ENCODE measurements at places on chromosomes 13 and 19.

DNA sequence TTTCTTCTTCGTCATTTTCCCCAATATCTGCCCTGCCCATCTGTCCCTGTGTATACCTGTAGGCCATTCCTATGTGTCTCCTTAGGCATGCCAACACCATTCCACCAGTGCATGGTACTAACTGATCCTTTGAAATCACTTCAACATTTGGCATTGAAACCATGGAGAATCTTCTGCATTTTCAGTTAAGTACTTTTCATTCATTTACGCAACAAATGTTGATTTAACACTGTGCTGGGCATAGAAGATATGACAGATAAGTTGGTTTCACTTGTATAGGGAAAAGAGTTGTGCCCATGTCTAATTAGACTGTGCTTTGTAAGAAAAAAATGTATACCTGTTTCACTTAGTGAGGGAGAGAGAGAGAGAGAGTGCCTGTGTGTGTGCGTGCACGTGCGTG lies 77.9 kb upstream of the FLT1 start:
- no peak for DNase-seq

DNA sequence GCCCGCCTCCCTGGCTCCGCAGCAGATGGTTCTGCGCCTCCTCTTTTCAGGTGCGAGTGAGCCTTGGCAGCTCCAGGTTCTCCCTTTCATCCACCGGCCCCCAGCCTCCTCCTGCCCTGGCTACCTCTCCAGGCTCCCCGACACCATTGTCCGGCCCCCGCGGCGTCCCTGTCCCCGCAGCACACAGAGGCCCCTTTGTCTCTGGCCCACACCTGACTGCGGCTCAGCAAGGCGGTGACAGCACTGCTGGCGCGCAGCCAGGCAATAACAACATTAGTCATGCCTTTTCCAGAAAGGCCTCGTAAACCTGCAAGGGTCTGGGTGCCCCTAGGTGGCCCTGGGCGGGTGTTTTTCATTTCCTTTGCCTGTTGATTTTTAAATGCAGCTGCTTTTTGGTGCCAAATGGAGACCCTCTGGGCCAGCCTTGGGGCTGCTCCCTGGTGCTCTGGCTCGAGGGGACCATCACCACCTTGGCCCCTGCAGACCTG lies 73.2 kb upstream of the MEDAG start:
- DNase-seq, result no peak

- no peak for DNase-seq
Observed at GRCh38 chr13:84985860-84986259, 813.4 kb downstream of the SLITRK6 start.

GRCh38 chr19:3392480-3392879 lies 26.1 kb downstream of the NFIC start:
- DNase-seq, result no peak
